Left cardiac atrium (tissue), 4 donors: ENCODE measurements at places on chromosomes 6 and 20. TPM values are rescaled to one million over a fixed set of nuclear protein-coding genes. Genes with fewer than 3 reads are reported as not detected.

Gene C6orf15
- total RNA-seq, result not detected

Gene TSHZ2
- 12.0 TPM for total RNA-seq

Gene TP53INP2
- 85.0 TPM for total RNA-seq

Gene CFB
- 113 TPM for total RNA-seq

Gene CRISP2
- total RNA-seq, result not detected

Gene ZNF391
- 1.9 TPM for total RNA-seq

Gene DEF6
- total RNA-seq, result 2.5 TPM

Gene CNBD2
- total RNA-seq, result 3.2 TPM

Gene MYCT1
- 13.9 TPM for total RNA-seq

Gene KIF25
- 0.44 TPM for total RNA-seq

Gene PI16
- total RNA-seq, result 47.0 TPM

Gene TRIM39
- total RNA-seq, result 9.5 TPM
